Brain microvascular endothelial cell (primary cell): ENCODE measurements at places on chromosomes 1 and 21.

DNA sequence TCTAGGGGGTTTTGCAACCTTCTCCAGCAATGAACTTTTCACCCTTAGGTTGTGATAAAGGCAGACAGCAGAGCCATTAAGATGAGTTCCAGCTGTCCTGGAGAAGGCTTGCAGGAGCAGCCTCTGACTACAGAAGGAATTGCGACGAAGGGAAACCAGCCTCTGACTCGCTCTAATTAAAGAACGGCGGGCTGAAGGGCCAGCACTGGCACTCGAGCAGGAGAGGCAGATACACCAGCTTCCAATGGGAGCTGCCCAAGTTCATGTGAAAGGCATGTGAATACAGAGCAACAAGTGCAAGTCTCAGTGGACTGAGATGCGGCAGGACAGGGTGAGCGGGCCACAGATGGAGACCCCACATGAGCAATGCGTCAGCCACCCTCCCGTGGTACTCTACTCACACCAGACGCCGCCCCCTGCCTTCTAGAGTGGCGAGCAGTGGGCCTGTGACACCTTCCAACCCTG lies 15.7 kb downstream of the RCC2 start:
- DNase-seq = no peak

GRCh38 chr1:169132512-169133227 lies 26.2 kb downstream of the ATP1B1 start:
- DNase-seq = no peak

- DNase-seq = no peak
Measured at GRCh38 chr1:246569248-246570238, 3.3 kb downstream of the CNST start.

DNA sequence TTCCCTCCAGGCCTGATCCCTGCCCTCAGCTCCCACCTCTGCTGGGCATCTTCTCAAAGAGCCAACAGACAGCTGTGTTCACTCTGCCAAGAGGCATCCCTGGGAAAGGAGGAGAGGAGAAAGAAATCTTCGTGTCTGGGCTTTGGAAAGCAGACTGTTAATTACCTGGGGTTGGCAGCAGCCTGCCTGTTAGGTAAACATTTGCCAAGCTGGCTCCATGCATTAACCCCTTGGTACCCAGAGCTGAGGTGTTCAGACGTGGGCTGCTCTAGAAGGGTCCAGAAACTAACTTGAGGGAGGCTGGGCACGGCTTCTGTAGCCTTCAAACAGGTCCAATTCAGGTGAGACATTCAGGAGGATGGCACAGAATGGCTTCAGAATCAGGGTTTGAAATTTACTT lies 8.7 kb upstream of the EXTL1 start:
- DNase-seq = no peak

GRCh38 chr1:85607126-85607920 lies 26.8 kb downstream of the CCN1 start:
- peak; percentile 100 for DNase-seq

- DNase-seq = no peak
Measured at GRCh38 chr1:106700211-106700610, 356.3 kb upstream of the PRMT6 start.

- no peak for DNase-seq
Measured at GRCh38 chr1:16026723-16027484, 5.1 kb downstream of the CLCNKA start.

DNA sequence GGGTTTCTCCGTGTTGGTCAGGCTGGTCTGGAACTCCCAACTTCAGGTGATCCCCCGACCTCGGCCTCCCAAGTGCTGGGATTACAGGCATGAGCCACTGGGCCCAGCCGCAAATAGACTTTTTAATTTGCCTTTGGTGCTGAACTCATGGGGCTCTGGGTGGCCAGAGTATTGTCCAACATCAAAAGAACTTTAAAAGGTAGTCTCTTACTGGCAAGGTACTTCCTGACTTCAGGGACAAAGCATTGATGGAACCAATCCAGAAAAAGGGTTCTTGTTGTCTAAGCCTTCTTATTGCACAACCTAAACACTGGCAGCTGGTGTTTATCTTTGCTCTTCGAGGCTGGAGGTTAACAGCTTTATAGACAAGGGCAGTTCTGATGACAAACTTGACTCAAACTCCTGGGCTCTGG lies 3.8 kb upstream of the KTI12 start:
- DNase-seq = no peak

GRCh38 chr1:75640137-75640536 lies 29.2 kb upstream of the SLC44A5 start:
- no peak for DNase-seq

DNA sequence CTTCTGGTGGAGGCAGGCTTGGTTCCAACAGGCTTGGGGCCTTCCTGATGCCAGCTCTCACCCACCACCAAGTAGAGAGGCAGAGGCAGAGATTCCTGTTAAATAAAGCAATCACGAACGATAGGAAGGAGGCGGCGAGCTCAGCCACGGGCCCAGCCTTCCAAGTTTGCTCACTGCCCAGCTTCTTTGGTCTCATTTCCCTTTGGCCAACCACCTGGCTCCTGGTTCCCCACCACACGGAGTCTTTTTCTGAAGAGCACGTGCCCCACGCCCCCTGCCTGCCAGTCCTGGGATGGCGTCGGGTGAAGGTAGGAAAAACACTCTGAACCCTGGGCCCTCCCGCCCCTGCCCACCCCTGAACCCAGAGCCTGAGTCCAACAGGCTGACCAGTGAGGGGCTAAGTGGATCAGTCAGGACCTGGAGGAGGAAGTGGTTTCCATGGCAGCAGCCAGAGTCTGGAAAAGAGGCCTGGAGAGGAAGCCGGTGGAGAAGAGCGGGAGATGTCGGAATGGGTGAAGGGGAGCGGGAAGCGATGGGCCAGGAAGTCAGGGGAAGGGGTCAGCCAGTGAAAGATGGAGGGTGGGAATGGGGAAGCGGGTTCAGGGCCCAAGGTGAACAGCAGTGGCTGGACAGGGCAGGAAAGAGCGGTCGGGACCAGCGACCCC lies 158.2 kb upstream of the KLHDC7A start:
- DNase-seq = no peak

GRCh38 chr1:16076031-16076864 lies 2.8 kb upstream of the FAM131C start:
- peak; percentile 93 for DNase-seq

DNA sequence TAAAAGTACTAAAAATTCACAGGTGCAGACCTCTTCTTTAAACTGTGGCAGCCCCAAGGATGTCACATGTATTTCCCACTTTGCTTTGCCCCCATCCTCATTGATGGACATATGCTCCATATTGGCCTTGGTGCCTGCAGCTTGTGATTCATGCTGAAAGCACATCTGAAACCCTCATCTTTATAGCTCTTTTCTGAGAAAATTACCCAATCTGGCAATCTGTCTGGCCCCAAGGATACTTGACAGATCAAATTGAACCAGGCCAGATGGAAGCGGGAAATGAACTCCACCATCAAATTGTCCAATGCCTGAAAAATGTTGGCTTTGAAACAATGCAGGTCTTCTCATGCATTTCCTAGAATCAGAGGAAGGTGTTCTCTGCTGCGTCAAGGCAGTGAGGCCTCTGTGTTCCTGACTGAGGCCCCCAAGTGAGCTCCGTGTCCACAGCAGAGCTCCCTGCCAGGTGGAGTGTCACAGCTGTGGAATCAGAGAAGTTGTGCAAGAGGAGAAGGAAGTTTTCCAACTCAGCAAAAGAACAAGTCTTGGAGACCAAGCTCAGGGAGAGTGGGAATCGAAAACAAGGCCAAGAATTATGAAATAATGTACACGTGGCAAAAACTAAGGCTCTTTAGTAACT lies 323.7 kb downstream of the PLPP3 start:
- DNase-seq = no peak

DNA sequence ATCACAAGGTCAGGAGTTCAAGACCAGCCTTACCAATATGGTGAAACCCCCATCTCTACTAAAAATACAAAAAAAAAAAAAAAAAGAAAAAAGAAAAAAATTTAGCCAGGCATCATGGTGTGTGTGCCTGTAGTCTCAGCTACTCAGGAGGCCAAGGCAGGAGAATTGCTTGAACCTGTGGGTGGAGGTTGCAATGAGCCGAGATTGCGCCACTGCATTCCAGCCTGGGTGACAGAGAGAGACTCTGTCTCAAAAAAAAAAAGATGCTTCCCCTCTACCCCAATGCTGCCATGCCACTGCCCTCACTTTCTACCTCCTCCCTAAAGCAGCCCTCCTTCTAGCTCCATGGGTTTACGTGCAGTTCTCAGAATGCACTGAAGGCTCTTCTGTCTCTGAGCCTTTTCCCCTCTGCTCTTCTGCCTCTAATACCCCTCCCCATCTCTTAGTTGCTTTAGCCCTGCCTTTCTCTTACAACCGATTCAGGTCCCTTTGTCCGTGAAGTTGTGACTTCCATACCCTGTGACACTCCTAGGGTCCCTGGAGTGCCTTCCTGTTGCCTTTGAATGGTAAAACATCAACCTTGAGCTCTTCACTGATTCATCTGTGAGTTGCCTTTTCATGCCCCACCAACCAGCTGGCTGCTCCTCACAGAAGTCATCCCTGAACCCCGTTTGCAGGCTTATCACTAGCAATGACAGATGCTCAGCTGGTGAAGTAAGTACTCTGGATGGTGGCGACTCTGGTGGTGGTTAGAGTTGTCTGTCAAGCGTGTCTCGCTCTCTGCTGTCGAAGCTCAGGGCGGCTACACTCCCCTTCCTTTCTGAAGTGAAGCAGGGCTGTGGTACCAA lies 234.9 kb downstream of the RHOU start:
- no peak for DNase-seq

- no peak for DNase-seq
Measured at GRCh38 chr1:75720325-75720724, 4.2 kb upstream of the ACADM start.

- peak; percentile 25 for DNase-seq
Measured at GRCh38 chr1:43545695-43546387, 15.2 kb downstream of the PTPRF start.

GRCh38 chr1:175377394-175377793 lies 184.8 kb upstream of the KIAA0040 start:
- no peak for DNase-seq

- DNase-seq = no peak
Measured at GRCh38 chr21:40173816-40174215, 306.6 kb downstream of the PCP4 start.

DNA sequence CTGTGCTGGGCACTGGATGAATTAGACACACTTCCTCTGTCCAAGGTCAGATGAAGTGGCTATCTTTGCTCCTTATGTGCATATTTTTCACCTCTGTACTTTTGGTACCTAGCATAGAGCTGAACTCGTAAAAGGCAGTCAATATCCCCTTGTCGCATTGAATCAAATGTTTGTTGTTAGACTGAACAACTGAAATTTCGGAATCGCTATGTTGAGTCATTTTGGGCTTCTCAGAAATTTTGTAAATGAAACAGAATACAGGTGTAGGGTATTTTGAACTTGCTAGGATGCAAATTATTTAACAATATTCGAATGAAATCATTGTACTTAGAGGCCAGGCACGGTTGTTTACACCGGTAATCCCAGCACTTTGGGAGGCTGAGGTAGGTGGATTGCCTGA lies 48.0 kb downstream of the PDE4B start:
- no peak for DNase-seq

- DNase-seq = no peak
Measured at GRCh38 chr1:197825541-197825940, 50.3 kb upstream of the DENND1B start.

DNA sequence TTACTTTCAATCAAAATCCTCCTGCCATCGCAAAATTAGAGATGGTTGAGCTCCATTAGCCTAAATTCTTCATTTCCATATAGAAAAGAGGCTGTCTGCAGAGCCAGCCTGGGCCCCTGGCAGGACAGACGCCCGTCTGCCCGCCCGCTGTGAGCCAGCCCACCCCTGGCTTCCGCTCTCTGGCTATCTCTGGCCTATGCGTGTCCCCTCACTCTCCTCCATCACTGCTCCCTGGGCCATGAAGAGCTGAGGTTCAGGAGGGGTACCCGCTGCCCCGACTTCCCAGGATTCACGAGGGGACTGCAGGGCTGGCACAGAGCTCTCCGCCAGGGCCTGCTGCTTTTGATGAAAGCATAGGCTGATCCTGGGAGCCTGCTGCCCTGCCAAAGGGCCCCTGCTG lies 117.6 kb downstream of the CASZ1 start:
- no peak for DNase-seq

GRCh38 chr21:46397211-46397905 lies 61.3 kb upstream of the DIP2A start:
- no peak for DNase-seq

GRCh38 chr1:188489336-188490112 lies 1660.8 kb downstream of the PLA2G4A start:
- peak; percentile 69 for DNase-seq

- no peak for DNase-seq
Measured at GRCh38 chr21:30444204-30444603, 4.1 kb downstream of the KRTAP15-1 start.

DNA sequence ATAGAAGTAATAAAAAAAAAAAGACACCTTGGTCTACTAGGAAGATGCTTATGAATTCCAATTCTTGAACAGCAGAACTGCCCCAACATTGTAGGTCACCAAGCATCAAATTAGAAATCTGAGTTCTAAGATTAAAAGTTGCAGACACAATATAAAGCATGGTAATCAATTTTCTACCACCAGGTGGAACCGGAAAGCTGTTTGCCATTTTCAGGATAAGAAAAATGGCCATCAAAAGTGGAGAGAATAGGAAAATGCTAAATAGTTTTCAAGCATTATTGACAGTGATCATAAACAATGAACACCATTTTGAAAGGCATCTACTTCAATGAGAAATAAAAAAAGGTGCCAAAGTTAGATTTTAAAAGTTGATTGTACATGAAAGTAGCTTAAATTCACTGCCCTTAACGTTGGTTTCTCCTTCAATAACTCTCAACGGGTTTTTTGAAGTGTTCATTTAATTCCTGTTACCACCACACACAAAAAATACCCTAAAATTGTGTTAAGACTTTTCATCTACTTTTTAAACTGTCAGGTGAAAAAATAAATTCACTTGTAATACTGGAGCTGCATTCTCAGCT lies 252.9 kb downstream of the KCNT2 start:
- DNase-seq = peak; percentile 36

- no peak for DNase-seq
Measured at GRCh38 chr1:175848329-175848728, 104.9 kb upstream of the TNR start.

GRCh38 chr1:44642925-44643324 lies 31.4 kb downstream of the TMEM53 start:
- DNase-seq = no peak

GRCh38 chr1:7613851-7614205 lies 157.3 kb upstream of the VAMP3 start:
- DNase-seq = no peak

DNA sequence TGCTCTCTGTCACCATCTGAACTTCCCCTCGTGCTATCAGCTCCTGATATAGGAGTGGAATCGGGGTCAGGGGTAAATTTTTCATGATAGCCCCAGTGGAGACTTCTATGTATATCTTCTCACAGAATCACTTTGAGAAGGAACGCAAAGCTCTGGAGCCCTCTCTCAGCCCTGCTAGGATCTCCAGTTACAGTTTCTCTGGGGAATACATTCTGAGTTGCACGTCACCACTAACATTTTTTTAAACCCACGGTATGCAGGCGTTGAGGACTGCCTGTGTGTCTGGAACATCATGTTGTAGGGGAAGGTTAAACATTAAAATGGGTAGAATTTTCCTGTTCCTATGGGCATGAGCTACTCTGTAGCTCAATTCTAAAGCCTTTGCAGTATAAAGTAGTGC lies 116.4 kb upstream of the FAM78B start:
- no peak for DNase-seq

- peak; percentile 4 for DNase-seq
Measured at GRCh38 chr21:31665397-31665796, 5.9 kb downstream of the SOD1 start.

- no peak for DNase-seq
Measured at GRCh38 chr1:89946532-89946931, 48.4 kb upstream of the ZNF326 start.

GRCh38 chr1:177256153-177257075 lies 85.7 kb downstream of the BRINP2 start:
- DNase-seq = peak; percentile 87
